ENCODE measurements at places on chromosomes 16 and 17.

DNA sequence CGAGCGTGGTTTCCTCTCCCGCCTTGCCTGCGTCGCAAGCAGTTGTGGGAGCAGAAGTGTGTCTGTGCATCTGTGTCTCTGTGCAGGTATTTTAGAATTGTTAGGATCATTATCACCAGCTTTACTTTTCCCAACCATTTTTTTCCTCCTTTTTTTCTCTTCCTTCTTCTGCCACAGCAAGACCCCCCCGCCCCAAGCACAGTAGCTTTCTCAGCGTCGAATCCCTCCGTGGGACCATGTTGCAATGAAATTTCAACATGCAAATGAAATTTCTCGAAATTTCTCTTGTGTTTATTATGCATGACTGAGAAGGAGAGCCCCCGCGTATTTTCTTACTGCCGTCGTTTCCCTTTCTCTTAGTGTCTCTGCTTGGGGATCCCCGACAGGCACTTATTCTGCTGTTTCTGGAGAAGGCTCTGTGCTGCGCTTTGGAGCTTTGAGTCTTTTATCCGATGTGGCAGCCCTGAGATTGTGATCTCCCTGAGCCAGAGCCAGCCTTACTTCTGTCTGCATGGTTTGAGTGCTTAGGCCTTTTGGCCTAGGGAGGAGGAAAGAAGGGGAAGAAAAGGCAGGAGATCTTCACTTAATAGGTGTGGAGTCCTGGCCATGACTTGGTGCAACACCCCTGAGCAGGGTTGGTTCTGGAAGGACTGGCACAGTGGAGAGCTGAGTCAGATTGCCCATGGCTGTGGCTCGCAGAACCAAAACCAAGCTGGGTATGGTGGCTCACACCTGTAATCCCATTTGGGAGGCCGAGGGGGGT, 5.0 kb downstream of the ARMC7 start:
- no peak for DNase-seq

GRCh38 chr17:80637048-80637781, 92.6 kb downstream of the RPTOR start:
- no peak for DNase-seq

DNA sequence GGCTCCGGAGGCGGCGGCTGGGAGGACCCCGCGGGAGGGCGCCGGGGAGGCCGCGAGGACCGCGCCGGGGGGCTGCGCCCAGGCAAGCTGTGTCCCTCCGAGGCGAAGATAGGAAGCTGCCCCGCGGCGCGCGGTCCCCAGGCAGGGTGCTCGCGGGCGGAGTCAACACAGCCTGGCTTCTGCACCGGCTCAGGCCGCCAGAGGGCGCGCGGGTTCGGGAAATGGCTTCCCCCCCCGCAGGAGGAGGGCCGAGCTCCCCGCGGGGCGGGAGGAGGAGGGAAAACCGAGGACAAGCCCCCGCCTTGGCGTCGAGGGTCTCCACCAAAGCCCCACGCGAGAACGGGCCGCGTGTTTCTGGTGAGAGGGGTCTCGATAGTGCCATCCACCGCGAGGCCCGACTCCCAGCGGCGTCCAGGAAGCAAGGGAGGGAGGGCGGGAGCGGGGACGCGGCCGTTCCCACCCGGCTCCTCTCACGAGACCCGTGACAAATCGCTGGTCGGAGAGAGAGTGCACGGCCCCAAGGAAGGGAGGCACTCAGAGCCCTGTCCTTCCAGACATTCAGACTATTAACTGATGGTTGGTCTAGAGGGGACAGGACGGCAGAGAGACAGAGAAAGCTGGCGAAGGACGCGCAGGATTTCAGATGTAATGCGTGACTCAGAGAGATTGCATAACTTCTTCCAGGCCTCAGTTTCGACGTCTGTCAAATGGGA, 64.4 kb upstream of the DNAJA2 start:
- DNase-seq = peak; percentile 95

DNA sequence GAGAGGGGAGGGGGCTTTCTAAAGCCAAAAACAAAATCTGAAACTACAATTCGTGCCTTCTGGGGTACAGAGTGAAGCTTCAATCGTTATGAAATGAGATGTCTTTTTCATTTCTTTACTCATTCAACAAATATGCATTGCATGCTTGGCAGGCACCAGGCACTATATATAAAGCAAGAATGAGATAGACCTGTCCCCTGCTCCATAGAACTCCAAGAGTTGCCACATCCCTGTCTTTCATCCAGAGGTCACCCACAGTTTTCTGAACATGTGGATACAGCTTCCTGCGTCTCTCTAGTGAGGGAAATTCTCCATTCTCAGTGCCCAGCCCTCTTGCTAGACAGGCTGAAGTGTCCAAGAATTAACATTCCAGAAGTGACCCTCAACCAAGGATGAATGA, 343.2 kb upstream of the MAF start:
- DNase-seq = no peak

GRCh38 chr16:73069581-73070262, 21.8 kb upstream of the ZFHX3 start:
- DNase-seq = no peak

DNA sequence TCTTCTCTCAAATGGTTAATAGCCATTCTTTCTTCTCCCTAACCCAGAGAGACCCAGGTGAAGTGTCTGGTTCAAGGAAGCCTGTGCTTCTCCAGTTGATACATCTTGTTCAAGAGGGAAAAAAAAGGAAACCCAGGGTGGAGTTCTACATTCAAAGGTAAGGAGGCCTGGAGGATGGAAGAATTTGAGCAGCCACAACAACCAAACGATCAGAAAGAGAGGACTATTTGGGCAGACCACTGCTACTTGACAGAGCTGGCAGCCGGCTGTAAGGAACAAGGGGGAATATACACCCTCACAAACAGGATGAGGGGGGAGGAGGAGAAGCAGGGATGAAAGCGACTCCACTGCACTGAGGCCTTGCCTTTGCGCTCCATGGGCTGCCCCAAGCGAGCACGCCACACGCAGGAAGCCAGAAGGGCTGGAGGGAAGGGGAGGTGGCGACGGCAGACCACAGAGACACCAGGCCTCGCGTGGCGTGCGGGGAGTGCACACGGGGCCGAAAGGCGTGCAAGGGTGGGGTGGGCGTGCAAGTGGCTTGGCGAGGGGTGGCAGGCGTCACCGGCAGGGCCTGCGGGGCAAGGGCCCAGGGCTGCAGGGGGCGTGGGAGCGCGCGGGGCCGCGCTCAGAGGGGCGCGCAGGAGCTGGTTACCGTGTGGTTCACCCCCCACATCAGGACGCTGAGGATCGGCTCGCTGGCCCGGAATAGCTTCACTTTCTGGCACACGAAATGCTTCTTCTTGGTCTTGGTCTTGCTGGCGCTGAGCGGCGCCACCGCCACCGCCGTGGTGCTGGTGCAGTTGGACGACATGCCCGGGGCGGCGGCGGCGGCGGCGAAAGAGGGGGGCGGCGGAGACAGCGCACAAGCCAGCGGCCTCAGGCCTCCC, 499 bp downstream of the PIP4K2B start:
- DNase-seq = peak; percentile 58

- no peak for DNase-seq
These were observed 3.5 kb downstream of the CTNS start for GRCh38 chr17:3639981-3640596.

- no peak for DNase-seq
These were observed 5.4 kb upstream of the KIF18B start for GRCh38 chr17:44952946-44953475.

- DNase-seq = no peak
These were observed 85.7 kb upstream of the XYLT1 start for GRCh38 chr16:17556276-17557052.

DNA sequence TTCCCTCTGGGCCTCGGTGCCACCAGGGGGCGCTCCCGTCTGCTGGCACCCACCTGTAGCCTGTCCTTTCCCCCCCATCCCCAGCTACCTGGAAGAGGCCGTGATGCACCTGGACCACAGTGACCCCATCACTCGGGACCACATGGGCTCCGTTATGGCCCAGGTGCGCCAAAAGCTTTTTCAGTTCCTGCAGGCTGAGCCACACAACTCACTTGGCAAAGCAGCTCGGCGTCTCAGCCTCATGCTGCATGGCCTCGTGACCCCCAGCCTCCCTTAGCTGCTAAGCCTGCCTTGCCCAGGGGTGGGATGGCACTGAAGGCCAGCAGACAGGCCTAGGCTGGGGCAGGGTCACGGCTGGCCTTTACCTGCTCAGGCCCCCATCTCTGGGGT, 818 bp upstream of the NRN1L start:
- peak; percentile 90 for DNase-seq

GRCh38 chr16:29820271-29820701, at the start of gene MVP:
Gene MVP, plus strand, starts transcription at chr16:29820462. Its CDS starts 10,088 bp downstream, at chr16:29830550.
- DNase-seq = peak; percentile 73

Measured in GM12892 (cell line).